ENCODE measurements at places on chromosomes 11 and 22.

DNA sequence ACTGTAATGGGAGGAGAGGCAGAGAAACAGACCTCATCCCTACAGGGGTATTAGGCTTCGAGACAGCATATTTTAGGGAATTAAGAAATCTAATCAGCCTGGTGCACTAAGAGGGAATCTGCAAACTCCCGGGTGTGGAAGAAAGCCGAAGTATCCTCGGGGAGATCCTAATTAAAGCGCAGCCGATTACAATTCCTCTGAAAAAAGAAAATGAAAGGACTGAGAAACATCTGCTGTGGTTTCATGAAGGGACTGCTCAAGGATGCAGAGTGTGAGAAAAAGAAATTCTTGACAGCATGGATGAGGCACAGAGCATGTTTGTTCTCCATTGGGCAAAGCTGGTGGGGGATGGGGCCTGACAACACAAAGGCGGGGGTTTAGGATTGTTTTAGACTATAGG, 290.0 kb upstream of the LARGE1 start:
- DNase-seq, result no peak

- no peak for DNase-seq
Observed at GRCh38 chr22:47627556-47628253, 865.3 kb downstream of the TBC1D22A start.

DNA sequence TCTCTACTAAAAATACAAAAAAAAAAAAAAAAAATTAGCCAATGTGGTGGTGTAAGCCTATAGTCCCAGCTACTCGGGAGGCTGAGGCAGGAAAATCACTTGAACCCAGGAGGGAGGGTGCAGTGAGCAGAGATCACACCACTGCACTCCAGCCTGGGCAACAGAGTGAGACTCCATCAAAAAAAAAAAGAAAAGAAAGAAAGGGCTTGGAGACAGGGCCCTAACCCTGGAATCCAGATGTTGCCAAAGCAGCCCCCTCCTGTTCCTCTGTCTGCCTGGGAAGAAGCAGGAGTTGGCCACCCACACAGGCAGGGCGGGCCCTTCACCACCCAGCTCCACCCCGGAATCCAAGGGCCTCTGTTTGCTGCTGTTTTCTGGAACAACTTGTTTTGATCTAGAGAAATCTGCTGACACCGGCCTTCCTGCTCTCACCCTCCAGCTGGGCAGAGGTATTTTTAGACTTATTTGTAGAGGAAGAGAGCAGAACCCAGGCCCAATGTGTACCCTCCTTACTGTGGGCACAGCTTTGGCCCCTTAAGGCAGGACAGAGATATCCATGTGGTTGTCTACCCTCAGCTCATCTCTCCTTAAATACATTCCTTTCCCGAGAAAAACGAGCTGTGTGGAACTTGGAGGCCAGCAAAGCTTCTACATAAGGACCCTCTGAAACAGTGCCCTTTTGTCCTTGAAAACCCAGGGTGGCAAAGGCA, 2.7 kb upstream of the NEAT1 start:
- peak; percentile 84 for DNase-seq

DNA sequence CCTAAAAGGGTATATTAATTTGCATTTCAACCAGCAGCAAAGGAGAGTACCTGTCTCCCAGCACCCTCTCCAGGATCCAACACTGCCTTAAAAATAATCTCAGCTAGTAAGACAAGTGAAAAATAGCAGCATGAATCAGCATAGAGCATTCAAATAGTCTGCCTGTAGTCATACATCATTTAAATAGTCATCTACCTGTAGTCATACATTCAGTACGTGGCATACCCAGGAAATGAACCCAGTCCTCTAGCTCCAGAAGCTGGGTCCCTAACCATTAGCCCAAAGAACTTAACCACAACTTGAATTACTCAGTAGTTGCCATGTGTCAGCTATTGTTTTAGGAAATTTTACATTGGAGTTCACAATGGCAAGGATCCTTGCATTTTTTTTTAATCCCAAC, 9.3 kb downstream of the TENM4 start:
- DNase-seq, result no peak

DNA sequence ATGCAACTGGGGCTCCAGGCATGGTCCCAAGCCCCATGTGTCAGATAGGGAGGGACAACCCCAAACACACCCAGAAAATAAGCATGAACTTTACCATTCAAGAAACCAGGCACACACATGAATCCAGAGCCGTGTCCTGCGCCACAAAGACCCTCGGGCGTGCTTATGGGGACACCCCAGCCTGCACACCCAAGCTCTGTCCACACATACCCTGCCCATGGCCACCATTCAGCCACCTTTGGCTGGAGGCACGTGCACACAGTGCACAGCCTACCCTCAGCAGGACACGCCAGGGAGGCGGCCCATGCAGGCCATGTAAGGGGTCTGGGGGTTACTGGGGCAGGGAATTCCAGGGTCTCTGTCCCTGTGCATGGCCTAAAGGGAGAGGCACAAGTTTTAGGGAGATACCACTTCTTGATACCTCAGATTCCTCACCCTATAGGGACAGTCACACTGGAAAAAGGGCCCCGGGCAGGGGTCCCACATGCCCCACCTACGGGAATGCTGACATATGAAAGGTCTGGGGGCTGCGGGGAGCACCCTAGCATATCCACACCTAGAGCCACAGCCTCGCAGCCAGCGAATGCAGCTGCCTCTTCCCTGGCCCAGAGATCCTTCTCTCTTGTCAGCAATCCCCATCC, 20.6 kb downstream of the PACSIN2 start:
- DNase-seq, result no peak

Data from thoracic aorta (tissue), 2 donors.